ENCODE measurements at places on chromosomes 3 and 15.

DNA sequence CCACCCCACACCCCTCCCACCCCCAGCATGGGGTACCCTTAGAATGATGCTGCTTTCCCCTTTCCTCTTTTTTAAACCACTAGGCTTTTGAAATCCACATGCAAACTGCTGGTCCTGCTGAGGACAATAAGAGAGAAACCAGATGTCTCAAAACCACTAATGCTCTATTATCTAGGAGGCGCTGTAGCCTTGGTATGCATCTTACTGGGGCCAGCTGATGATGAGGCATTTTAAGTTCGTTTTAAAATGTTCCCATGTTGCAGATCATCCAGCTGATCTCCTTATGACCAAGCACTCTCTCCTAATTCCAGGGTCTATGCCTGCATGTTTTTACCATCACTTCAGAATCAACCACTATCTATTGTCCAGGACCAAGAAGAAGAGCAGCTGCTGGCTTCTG, 1.3 kb downstream of the NME9 start:
- peaks cover 2% of the 10 kb centered on the region for H3K27me3 ChIP-seq
- peak overlapping the region; percentile 37 for H3K27ac ChIP-seq
- no peaks in the 10 kb centered on the region for H3K36me3 ChIP-seq
- H3K4me1 ChIP-seq, result peaks cover 13% of the 10 kb centered on the region
- DNase-seq, result no peak
- peak overlapping the region; percentile 71 for H3K4me3 ChIP-seq

- H3K27me3 ChIP-seq, result peaks cover under 1% of the 10 kb centered on the region
- DNase-seq, result no peak
- no peak overlapping the region for H3K4me3 ChIP-seq
- no peak overlapping the region for H3K27ac ChIP-seq
- H3K4me1 ChIP-seq, result no peaks in the 10 kb centered on the region
These were observed 57.1 kb upstream of the POLG start for GRCh38 chr15:89391685-89392257.

DNA sequence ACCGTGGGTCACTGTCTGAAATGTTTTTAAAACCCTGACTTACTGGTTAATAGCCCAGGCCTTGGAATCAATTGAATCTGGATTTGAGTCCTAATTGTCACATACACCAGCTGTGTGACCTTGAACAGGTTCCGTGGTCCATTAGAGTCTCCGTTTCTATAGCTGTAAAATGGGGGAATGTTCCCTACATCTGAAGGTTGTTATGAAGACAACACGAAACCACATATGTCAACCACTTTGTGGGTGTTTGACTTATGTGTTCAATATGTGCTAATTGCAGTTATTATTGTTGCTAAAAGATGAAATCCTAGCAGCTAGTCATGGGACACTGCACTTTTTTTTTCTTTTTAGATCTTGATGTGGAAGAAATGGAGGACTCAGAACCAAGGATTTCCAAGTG, 35.3 kb downstream of the ZBTB38 start:
- peak overlapping the region; percentile 81 for H3K27ac ChIP-seq
- no peaks in the 10 kb centered on the region for H3K27me3 ChIP-seq
- peak; percentile 27 for DNase-seq
- peak overlapping the region; percentile 93 for H3K4me3 ChIP-seq

GRCh38 chr3:56706629-56707028, 23.6 kb upstream of the TASOR start:
- no peaks in the 10 kb centered on the region for H3K27me3 ChIP-seq
- H3K4me3 ChIP-seq, result no peak overlapping the region
- H3K27ac ChIP-seq, result no peak overlapping the region
- no peaks in the 10 kb centered on the region for H3K36me3 ChIP-seq

GRCh38 chr3:35932995-35933394, 293.7 kb downstream of the ARPP21 start:
- no peaks in the 10 kb centered on the region for H3K4me1 ChIP-seq
- H3K27me3 ChIP-seq, result no peaks in the 10 kb centered on the region
- H3K27ac ChIP-seq, result no peak overlapping the region
- H3K36me3 ChIP-seq, result no peaks in the 10 kb centered on the region

GRCh38 chr3:189307963-189308362, 136.2 kb downstream of the TPRG1 start:
- no peak overlapping the region for H3K27ac ChIP-seq
- DNase-seq, result no peak
- H3K36me3 ChIP-seq, result no peaks in the 10 kb centered on the region
- H3K4me1 ChIP-seq, result peaks cover 5% of the 10 kb centered on the region

DNA sequence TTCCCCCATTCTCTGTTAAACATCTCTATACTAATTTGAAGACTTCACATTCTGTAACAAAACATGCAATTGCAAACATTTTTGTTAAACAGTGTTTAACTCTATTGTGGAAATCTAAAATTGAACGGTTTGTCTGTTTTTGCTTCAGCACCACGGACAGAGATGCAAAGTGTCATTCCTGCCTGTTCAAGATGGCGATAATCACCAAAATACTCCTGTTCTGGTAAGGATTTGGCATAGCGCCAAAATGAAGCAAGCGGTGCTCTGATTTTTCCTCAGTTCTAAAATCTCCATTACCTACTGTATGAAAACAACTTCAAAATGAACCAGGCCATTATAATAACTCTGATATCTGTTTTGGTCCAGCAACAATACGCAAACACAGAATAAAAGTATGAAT, 129.7 kb upstream of the TUSC7 start:
- H3K27ac ChIP-seq, result no peak overlapping the region
- no peaks in the 10 kb centered on the region for H3K27me3 ChIP-seq
- DNase-seq, result no peak
- H3K4me1 ChIP-seq, result no peaks in the 10 kb centered on the region
- H3K36me3 ChIP-seq, result no peaks in the 10 kb centered on the region

All from CD4-positive, CD25-positive, alpha-beta regulatory T cell (primary cell).